ENCODE measurements at places on chromosomes 5 and 9.

DNA sequence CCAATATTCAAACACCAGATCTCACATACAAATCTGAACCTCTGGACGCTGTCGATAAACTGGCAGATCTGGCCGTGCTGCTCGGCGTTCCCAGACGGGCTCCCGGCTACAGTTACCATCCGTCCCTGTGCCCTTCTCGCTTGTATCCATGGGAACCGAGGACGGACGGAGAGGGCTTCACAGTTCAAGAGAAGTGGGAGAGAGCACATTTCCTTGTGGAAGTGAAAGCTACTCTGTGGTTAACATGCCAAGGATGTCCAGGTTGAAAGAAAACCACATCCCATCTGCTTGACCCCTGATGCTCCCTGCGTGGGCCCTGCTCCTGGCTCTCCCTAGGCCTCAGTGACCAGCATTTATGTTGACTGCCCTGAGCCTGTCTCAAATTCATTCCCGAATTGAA is 6.3 kb upstream of the DBN1 start:
- no peak for DNase-seq

- DNase-seq = no peak
Measured at GRCh38 chr5:132854301-132854700, 12.0 kb downstream of the GDF9 start.

- DNase-seq = no peak
Measured at GRCh38 chr5:114402206-114402605, 40.3 kb downstream of the KCNN2 start.

DNA sequence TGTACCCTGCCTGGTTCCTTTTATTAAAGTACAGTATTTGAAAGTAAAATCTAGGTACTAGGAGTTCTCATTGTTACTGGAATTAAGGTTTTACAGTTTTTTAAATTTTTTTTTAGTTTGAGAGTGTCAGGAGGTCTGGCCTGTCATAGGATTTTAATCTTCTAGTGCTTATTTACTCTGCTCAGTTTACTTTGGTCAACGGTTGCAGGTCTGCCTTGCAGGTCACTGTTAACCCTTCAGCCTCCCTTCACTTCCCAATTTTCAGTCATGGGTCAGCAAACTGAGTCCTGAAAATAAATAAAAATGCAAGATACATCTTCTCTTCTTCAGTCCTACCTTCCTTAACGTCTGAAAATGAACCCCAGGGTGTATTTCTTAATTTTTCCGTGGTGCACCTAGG is 18.8 kb upstream of the PTBP3 start:
- DNase-seq = no peak

DNA sequence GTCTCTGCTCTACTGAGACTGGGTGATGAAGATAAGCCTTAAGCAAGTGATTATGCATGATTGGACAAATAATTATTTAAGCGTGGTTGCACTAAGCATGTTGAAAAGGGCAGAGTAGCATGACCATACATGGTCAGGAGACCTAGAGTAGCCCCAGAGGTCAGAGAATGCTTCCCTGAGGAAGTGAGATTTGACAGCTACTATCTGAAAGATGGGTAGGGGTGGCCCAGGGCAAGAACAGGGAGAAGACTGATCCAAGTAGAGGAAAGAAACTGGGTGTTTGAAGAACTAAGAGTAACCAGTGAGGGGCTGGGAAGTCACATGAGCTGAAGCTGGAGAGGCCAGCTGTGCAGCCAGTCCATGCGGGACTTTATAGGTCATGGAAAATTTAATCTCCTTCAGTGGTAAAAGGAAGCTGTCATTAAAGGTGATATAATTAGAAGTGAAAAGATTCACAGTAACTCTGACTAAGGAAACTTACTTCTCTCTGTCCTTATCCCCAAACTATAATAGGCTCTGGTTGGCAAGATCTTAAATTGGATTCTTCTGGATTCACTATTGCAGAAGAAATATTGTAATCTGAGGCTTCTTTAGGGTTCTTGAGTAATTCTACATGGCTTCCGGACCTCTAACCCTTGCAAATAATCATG is 35.2 kb downstream of the YIPF5 start:
- DNase-seq = no peak

DNA sequence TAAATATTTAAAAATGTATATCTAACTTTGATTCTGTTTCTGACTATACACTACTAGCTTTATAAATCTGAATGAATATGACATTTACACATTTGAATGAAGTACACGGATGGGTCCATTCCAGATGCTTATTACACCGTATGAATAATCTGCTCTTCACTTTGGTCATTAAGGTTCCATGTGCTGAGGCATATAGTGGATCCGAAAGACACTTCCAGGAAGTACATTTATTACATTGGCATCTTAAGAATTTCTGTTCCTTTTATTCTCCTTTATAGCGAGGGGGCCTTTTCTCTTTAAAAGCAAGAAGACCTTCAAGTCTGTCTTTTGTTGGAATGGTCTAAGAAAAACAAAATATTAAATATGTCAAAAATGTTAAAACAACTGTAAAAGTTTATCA is 147.6 kb downstream of the AUH start:
- DNase-seq = no peak

GRCh38 chr5:74833537-74834266 is 32.5 kb downstream of the FAM169A start:
- no peak for DNase-seq

GRCh38 chr9:70998962-70999361 is 122.5 kb downstream of the TRPM3 start:
- DNase-seq = no peak

GRCh38 chr9:69483886-69484422 is 158.9 kb downstream of the ENTREP1 start:
- no peak for DNase-seq

GRCh38 chr5:69032009-69032408 is 61.8 kb upstream of the SLC30A5 start:
- DNase-seq = no peak

DNA sequence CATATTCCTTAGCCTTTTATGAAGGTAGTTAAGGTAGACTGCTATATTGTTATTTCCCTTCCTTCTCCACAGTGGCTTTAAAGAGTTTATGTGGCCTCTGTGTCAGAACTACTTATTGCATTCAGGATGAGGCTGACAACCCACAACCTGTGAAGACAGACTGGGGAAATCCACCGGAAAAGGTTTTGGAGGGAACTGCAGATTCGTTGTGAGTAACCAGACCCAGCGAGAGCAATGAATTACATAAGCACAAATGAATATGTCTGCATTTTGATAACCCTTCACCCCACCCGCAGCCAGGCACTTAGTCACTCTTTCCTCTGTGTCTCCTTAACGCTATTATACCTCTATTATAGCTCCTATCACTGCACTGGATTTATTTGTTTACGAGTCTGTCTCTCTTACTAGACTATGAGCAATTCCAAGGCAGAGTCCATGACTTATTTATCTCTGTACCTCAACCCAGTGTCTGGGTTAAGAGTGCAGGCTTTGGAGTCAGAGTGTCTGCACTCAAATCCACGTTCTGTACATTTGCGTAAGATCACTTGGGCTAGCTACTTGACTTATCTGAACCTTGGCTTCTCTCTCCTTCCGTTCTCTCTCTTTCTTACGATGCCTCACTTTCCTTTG is 19.2 kb downstream of the KCTD16 start:
- no peak for DNase-seq

DNA sequence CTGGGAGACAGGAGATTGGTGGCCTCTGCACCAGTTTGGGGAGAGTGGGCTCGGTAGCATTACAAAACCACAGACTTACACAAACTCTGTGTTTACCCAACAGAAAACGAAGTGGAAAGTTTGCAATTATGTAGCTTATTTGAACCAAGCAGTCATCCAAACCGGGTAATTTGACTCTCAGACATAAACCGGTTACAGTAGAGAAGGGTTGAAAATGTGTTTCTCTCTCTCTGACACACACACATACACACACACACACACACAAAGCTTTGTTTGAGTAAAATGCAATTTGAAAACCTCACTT is 97.1 kb upstream of the ZNF608 start:
- DNase-seq = no peak

DNA sequence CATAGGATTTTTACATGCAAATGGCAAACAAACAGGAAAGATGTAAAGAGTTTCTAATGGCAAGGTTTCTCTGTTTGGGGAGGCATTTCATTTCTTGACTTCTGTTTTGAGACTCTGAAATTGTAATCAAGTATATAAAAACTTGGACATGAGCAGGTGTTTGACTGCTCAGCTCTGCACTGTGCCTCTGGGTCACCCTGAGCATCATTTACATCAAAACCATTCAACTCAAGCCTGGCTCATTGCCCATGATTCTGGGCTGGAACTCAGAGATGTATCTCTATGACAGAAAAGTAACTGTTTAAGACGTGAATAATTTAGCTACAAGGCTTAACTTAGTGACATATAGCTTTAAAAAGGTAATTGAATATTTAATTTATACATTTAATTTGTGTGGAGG is 1402.4 kb upstream of the NUDT12 start:
- no peak for DNase-seq

DNA sequence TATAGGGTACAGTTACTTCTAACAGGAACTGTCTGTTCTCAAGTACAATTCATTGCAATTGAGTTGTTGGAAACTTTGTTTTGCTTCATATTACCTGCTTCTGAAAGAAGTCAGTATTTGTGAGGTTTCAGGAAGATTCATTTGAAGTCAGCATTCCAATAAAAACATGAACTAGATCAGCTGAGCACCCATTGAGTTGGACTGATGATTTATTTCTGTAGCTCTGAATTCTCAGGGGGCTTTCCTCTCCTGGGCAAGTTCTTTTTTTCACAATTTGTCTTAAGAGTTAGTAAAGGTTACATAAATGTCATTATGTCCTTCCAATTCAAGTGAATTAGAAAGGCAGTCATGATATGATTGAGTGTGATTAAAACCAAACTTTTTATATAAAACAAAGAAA is 16.2 kb upstream of the KIF2A start:
- no peak for DNase-seq

DNA sequence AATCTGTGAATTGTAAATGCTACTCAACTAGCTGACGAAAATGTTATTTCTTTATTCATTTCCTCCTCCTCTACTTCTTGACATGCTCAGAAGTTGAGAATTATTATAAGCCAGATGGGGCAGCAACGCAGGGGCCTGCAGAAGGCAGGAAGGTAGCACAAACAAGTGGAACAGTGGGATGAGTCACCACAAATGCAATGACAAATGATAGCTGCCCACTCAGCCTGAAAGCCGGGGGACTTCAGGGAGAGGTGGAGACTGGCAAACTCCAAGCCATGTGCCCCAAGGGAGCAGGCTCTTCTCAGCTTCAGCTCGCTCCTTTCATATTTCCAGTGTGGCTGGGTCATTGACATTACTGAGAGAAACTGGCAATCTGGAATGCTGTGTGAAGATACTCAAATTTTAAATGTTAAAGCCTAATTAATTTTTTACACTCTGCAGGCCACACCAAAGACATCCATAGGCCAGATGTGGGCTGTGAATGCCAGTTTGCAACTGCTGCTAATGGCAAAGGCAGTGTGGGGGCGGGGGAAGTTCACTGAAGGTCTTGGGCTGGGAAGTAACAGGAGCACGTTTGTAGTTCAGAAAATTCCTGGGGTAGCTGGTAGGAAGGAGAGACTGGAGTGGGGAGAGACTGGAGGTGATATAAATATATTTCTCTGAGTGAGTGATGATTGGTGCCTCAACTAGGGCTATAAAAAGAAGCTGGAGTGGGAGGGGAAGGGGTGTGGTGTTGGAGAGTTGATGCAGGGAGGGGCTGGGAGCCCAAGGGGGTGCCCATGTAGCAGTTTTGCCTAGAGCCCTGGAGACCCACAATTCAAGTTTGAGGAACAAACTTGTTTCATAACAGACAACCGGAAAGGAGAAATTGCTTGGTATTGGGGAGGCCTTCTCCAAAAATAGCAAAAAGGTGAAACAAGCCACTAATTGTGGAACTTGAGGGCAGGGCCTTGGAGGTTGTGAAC is 20.8 kb upstream of the ADRB2 start:
- no peak for DNase-seq

GRCh38 chr5:174074369-174074768 is 28.9 kb downstream of the NSG2 start:
- DNase-seq = no peak

GRCh38 chr9:21970800-21971640 is 23.2 kb downstream of the CDKN2A start:
- no peak for DNase-seq

DNA sequence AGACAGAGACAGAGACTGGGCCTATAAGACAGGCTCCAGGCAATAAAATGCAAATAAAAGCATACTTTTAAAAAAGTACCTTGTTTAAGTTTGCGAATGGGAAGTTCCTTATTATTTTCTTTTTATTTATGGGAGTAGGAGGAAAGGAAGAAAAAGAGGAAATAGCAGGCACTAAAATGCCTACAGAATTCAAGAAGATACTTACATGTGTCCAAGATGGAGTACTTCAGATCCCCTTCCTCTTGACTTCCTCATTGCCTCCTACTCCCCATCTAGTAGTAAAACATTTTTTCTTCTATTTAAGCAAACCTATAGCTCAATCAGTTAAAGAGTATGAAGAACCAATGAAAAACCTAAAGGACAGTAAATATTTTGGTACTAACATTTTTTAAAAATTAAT is 24.8 kb downstream of the GKAP1 start:
- no peak for DNase-seq
